NCI-H69 (cell line): ENCODE measurements at places on chromosomes 11 and 22.

GRCh38 chr11:122170815-122171475 lies 54.9 kb upstream of the BLID start:
- no peak for DNase-seq

DNA sequence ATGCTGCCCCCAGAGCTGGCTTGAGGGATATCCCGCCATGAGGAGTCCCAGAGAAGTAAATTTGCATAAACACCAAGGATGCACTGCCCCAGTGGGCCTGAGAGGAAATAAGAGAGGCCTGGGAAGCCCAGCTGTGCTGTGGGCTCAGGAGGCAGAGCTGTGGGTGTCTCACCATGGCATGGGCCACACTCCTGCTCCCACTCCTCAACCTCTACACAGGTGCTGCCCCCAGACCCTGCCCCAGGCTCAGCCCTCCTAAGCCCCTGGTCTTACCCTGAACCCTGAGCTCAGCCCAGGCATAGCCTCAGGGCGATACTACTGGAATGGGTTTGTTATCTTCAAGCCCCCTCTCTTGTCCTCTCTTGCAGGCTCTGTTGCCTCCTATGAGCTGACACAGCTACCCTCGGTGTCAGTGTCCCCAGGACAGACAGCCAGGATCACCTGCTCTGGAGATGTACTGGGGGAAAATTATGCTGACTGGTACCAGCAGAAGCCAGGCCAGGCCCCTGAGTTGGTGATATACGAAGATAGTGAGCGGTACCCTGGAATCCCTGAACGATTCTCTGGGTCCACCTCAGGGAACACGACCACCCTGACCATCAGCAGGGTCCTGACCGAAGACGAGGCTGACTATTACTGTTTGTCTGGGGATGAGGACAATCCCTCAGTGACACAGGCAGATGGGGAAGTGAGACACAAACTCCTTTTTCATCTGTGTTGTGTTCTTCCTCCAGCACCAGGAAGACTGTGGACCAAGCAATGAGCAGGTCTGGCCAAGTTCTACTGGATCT lies 59.9 kb downstream of the GGTLC2 start:
- DNase-seq = no peak

DNA sequence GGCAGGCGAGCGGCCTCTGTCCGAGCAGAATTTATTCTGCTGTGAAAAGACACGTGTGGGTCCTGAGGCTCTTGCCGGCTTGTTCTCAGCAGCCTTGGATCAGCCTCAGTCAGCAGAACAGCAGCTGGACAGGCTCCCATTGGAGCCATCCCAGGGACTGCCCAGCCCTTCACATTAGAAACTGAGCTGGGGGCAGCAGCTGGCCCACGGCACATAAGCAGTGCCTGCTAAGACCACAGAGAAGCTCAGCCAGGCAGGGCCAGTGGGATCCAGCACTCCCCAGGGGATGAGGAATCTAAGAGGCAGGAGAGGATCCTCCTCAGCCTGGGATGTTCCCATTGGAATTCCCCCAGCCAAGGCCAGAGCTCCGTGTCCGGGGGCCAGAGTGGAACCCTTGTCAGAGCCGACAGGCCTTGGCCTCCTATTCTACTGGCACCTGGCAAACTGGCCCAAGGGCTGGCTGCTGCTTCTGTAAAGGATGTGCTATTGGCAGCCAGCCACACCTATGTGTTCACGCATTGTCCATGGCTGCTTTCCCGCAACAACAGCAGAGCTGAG lies 18.2 kb downstream of the RTN4R start:
- peak; percentile 87 for DNase-seq

DNA sequence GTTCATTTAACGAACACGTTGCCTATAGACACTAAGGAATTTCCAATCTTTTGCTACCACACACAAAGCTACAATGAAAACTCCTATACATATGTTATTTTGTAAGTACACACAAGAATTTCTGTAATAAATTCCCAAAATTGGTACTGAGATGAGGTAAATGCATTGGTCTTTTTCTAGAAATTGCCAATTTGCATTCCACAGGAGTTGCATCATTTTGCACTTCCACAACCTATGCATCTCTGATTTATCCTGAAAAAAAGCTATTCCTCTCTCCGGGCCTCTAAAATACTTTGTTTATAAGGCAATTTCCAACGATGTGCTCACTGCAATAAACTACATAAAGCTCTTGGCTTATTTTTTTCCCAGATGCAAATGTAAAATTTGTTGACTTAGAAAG lies 24.9 kb downstream of the IMMP1L start:
- DNase-seq = no peak

GRCh38 chr11:113016905-113017304 lies 55.7 kb downstream of the NCAM1 start:
- no peak for DNase-seq

DNA sequence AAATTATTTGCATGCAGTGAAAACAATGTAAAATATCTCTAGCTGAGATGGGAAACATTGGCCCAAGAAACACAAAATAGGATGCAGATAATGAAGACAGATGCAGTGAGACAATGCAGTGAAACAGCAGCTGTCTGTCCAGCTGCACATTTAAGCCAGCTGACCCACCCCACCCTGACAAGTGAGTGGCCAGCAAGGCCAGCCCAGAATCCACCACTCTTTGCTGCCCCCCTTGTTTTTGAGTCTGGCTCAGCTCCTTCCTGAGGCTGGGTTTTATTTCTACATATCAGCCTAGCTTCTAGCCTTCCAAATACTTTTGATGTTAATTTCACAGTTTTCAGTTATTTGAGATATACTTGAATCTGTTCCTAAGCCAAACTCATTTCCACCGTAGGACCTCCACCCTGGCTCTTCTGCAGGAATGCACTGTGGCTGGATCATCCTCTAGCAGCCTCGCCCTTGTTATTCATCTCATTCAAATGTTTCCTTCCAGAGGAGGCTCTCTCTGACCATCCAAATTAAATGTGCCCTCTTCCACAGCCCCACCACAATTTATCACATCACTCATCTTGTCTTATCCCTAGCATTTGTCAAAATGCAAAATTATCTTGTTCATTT lies 154.1 kb upstream of the POU2AF2 start:
- no peak for DNase-seq

DNA sequence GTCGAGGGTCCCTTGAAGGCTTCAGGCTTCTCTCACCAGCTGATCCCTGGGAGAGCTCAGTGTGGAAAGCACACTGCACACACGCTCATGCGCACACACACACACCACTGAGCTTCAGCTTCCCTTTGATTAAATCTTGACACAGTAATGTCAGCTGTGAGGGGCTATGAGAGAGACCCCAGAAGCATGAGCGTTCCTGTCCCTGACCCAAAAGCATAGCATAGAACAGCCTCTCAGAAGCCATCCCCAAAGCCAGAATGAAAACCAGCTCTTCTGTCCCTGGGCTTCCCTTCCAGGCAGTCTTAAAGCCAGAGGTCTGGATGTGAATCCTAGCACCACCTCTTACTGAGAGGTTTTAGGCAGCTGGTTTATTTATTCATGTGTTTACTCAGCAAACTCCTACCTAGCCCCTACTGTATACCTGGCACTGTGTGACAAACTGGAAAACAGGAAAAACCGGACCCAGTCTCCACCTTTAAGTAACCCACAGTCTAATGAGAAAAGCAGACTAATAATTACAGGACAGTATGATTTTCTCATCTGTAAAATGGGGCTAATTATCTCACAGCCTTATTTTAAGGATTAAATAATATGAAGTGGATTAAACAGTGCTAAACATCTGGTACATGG lies 15.9 kb downstream of the GALNT18 start:
- no peak for DNase-seq

GRCh38 chr22:35733791-35734516 lies 16.3 kb downstream of the APOL5 start:
- no peak for DNase-seq

- peak; percentile 37 for DNase-seq
Observed at GRCh38 chr22:49481659-49482399, 345.8 kb downstream of the BRD1 start.

DNA sequence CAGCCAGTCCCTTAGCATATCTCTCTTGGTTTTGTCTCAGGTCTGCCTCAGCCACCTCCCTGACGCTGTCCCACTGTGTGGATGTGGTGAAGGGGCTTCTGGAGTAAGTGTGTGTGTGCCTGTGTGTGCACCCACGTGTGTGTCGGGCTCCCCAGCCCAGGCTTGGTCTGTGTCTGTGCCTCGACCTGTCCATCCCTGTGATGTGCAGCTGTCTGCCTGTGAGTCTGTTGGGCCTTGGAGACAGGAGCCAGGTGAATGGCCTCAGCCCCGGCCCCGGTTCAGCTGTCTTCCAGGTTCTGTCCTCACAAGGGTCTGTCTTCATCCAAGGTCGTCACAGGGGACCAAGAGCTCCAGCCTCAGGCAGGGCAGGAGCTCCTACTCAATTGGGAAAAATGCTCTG lies 9.8 kb downstream of the ATG16L2 start:
- no peak for DNase-seq

- peak; percentile 70 for DNase-seq
Observed at GRCh38 chr22:23070418-23071229, at the start of gene GNAZ. TSS of gene GNAZ (plus strand) at chr22:23070519. CDS start at chr22:23095696, 25,177 bp downstream.

GRCh38 chr22:24393012-24393559 lies 34.3 kb upstream of the ADORA2A start:
- DNase-seq = no peak

GRCh38 chr11:129056916-129057315 lies 114.2 kb upstream of the TP53AIP1 start:
- no peak for DNase-seq

GRCh38 chr11:72239849-72240460 lies 4.0 kb downstream of the PHOX2A start:
- DNase-seq = no peak

DNA sequence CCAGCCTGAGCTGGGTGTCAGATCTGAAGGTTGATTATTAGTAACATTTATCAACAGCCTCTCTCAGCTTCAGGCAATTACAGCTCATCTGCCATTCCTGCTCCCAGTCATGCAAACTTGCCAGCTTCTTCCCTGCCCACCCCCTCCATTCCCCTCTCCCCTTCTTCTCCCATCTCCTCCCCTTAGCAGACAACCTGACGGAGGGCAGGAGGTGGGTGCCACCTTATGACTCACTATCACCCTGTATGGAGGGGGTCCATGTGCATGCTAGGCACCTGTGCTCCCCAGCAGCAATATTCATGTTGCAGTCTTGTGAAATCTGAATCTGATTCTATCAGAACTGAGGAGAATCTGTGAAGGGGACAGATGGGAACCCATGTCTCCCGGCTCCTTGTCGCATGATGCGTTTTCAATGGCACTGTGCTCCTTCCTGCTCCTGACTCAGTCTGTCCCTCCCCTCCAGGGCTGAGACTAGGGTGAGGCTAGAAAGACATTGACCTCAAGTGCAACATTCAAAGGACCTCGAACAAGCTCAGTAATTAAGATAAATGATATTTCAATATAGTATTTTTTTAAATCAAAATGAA lies 46.3 kb upstream of the TUB start:
- DNase-seq = peak; percentile 30

DNA sequence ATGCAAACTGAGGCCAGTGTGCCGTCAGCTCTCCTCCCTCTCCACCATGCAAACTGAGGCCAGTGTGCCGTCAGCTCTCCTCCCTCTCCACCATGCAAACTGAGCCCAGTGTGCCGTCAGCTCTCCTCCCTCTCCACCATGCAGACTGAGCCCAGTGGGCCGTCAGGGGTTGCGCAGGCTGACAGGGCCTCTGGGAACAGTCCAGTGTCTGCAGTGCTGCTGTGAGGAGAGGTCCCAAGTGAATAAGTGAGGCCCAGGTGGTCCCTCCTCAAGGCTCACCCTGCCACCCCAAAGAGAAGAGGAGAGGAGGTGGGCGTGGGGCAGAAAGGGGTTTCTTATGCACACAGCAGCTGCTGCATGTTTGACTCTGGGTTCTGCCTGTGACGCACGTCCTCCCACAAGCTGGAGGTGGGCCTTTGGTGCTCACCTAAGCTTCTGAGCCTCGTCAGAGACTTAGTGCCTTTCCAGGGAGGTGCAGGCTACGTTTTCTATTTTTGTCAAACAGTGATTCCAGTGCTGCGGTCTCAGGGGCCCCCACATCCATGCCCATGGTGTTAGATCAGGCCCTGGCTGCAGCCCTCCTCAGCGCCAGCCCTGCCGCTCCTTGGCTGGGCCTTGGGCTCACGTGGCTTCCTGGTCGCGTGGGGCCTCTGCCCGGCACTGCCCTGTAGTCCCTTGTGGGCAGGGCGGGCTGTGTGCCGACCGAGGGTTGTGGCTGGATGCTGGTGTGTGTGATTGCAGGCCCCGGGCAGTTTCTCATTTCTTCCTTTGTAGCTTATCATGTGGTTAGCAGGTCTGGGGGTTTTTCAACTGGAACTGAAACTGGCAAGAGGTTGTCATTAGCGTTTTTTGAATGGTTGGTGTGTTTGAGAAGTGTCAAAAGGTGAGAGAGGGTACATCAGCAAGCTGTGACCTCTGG lies 7.1 kb downstream of the TPCN2 start:
- no peak for DNase-seq

DNA sequence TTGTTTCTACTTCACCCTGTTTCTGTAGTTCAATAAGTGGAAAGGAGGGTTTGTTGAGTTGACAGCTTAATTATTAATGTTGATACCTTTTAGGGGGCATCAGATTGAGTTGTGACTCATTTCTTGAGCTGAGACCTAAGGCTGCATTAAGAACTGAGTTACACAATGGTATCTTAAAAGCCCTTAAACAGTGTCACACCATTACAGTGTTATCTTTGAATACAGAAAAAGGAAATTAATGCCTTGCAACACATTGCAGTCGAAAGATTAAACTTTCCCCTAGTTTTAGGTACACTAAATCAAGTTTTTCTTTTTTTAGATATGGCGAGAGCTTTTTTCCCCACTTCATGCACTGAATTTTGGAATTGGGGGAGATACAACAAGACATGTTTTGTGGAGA lies 16.7 kb downstream of the PAFAH1B2 start:
- no peak for DNase-seq

DNA sequence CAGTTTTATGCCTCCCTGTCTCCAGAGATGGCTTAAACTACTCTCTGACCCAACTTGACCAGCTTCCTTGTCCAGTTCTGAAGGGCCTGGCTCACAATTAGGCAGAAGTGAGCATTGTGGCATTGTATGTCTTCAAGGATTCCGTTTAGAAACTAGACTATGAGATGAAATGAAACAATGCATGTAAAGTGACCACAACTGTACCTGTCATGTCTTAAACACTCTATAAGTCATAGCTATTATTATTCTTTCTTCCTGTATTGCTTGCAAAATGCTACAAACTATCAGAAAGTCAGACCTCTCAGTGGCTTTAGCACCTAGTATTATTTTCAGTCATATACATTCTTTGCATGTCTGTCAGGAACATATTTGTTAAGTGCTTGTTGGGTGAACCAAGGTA lies 127.9 kb upstream of the MTMR2 start:
- DNase-seq = no peak

- DNase-seq = peak; percentile 29
Observed at GRCh38 chr22:29693161-29693560, 26.6 kb upstream of the CABP7 start.

- no peak for DNase-seq
Observed at GRCh38 chr11:24585192-24585591, 88.3 kb downstream of the LUZP2 start.

DNA sequence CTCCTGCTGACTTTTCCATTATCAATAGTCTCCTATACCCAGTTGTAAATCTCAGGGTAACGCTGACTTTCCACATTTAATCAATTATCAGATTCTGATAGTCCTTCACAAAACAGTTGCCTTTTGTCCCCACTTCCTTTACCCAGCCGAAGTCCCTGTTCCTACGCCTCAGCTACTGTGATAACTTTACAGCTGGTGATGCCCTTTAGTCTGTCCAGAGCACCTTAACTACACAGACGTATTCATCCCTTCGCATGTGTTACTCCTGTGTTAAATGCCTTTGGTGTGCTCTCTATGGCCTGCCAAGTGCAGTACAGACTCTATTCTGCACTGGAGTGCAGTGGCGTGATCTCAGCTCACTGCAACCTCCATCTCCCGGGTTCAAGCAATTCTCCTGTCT lies 20.2 kb downstream of the SSH3 start:
- DNase-seq = no peak

GRCh38 chr22:42388130-42388797 lies 43.9 kb downstream of the NFAM1 start:
- DNase-seq = peak; percentile 99

GRCh38 chr11:75574698-75575602 lies 12.9 kb downstream of the SERPINH1 start:
- DNase-seq = no peak
